ENCODE measurements at places on chromosomes 5 and 9. TPM values are rescaled to one million over a fixed set of nuclear protein-coding genes. Genes with fewer than 3 reads are reported as not detected.

DNA sequence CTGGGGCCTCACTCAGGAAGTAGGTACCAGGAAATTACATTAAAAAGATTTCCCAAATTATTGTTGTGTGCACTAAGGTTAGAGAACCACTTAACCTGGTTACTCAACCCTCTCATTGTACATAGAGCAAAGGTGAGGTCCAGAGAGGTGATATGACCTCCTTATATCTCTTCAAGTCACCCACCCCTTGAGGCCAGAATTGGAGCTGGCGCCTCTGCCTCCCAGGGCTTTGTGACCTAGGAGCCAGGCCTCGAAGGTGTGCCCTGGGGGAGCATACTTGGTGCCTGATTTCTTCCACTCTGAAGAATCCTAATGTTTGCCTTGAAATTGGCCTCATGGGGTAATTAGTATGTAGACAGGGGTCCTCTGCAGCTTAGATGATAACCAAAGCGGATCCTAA lies 95.1 kb upstream of the CTSL start:
- peak; percentile 7 for DNase-seq

DNA sequence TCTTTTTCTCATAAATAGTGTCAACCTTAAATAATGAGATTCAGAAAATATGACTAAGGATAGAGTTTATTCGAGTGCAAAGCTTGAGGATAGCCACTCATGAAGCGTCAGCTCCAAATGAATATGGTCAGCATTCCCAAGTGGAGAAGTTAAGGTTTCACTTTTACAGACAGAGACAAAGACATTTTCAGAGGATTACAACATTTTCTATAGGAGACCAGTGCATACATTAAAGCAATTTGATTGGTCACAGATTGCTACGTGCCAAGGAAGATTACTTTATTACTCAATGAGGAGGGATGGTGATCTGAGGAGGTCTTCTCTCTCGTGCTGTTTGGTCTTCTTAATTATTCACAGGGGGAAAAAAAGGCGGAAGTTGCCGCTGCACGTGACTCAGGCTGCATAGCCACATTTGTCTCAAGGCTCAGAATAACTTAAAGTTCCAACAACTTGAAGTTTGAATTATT lies 60.1 kb upstream of the SPATA31C2 start:
- DNase-seq, result no peak

- DNase-seq, result no peak
These were observed 124.6 kb downstream of the TMEM38B start for GRCh38 chr9:105818903-105819302.

DNA sequence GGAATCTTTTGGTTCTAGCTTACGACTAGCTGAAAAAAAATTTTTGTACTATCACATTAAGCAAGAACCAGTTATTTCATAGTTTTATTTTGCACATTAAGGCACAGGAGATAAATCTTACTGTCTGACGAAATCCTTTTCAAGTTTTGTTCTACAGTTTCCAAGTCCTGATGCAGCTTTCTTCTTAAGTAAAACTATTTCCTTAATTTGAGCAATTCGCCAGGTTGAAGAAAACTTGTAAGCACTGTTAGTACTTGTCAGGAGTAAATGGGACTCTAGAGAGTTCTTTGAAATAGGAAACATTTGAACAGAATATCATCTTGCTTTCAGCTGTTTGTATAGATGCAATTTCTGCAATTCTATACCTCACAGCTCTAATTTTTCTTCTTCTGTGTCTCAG lies 318.8 kb upstream of the ELAVL2 start:
- no peak for DNase-seq

The SOWAHA gene
- total RNA-seq, result 0.91 TPM

The GFPT2 gene
- total RNA-seq, result 8.4 TPM

DNA sequence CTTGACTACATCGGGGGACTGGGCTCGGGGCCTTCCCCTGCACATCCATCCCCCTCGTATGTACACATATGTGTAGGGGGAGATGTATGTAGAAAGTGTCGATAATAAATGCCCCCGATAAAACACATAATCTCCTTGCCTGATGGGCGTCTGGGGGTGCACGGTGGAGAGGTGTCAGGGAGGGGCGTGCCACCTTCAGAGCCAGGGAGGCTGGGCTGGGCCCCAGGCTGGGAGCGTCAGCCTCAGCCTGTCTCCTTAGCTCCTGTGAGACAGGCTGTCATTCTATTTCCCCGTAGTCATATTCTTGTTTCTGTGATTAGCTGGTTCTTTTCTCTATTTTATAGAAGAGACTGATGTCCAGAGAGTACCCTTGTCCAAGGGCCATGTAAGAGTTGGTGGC lies 4.7 kb upstream of the RXRA start:
- peak; percentile 82 for DNase-seq

GRCh38 chr5:77635067-77635916 lies 3.2 kb downstream of the OTP start:
- no peak for DNase-seq
